Skeletal muscle cell (primary cell): ENCODE measurements at places on chromosomes 7 and 10.
A peak's percentile ranks its signal among the peaks of the same experiment; 100 is the strongest.

- no peak for DNase-seq
These were observed 19.1 kb upstream of the FZD8 start for GRCh38 chr10:35661236-35661635.

DNA sequence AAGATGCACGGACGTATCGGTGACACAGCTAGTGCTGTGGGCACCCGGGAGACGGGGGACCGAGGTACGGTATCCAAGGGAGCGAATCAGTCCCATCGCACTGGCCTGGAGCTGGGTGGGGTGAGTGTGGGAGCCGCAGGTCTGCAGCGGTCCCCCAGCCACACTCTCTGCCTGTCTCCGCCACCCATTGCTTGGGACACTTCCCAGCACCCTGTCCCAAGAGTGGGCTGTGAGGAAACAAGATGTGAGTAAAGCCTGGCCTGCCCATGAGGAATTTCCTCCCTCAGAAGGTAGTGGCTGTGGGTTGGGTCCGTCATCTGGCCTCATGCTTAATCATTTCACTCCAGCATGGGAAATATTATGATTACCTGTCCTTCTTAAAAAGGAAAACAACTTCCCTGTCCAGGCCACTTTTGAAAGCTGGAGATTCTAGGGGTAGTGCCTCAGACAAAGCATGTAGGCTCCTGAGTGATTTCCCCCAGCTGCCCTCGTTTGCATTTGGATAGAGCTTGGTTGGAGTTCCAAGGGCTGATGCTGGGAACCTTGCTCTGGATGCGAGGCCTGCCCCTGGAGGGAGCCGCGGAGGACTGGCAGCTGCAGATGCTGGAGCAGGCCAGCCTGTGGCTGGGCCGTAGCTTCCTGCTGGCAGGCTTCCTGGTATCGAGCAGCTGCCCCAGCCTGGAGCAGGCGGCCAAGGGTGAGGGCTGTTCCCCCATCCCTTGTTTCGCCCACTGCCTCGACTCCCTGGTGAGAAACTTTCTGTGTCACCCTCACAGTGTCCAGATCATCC lies 6.2 kb upstream of the ACTR3C start:
- DNase-seq, result no peak

GRCh38 chr7:136964347-136964746 lies 95.9 kb downstream of the CHRM2 start:
- no peak for DNase-seq

- DNase-seq, result peak; percentile 7
These were observed at the start of gene CTTNBP2 for GRCh38 chr7:117873310-117874190. CTTNBP2 (minus strand) TSS chr7:117873441; CDS start chr7:117873415, 26 bp downstream.

DNA sequence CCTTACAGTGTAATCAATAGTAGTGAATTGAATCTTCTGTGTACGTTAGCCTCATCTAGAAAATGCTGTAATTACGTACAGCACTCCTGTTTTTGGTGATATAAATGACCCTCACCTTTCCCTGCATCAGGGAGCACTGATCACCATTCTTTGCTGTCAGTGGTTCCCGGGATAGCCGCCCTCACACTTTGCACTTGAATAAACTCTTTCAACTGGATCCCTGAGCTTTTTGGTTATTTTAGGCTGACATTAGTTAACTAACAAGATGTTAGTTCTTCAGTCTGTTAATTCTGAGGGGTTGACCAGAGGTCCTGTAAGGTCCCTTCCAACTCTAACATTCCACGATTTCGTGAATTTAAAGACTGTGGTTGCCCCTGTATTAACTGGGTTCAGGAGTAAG lies 23.4 kb upstream of the ZC3HAV1 start:
- no peak for DNase-seq

DNA sequence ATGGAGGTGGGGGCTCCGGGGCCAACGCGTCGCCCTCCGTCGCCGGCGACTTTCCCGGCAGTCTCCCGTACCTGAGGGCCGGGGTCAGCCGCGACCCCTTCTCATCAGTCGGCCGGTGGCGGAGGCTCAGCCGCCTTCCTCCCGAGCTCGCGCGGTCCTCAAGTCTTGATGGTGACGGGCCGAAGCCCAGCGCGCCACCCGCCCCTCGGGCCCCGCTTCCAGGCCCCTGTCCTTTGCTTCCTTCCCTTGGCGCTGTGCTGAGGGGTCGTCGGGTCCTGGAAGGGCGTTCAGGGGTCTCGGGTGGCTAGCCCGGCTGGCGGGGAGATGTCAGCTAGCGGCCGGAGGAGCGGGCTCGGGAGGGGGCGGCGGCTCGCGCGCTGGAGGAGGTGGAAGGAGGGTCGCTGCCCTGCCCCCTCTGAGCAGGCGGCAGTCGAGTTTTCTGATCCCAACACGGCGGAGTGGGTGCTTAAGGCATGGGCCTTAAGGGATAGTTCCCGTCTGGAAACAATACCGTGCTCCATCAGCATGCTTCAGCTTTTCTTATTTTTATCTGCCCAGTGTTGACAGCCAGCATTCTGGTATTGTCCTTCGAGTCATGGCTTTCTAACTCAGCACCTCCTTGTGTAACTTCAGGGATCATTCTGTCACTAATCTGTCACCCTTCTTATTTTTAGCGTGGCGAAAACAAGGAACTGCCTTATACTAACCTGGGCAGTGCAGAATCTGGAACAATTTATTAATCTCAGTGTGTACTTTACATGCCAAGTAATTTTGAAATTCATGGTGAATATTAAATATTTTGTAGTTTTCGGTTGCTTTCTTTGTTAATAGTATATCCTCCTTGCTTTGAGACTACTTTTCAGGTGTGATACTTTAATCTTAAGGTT lies 748 bp downstream of the PHTF2 start:
- no peak for DNase-seq

GRCh38 chr7:105776068-105776790 lies 100.2 kb downstream of the ATXN7L1 start:
- DNase-seq, result peak; percentile 99

DNA sequence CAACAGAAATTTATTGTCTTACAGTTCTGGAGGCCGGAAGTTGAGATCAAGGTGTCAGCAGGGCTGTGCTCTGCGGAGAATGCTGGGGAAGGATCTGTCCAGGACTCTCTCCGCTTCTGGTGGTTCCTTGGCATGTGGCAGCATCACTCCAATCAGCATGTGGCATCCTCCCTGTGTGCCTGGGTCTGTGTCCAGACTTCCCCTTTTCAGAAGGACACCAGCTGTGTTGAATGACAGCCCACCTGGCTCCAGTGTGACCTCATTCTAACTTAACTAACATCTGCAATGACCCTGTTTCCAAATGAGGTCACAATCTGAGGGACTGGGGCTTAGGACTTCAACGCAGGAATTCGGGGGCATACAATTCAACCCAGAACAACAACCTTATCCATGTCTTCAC lies 141.9 kb downstream of the BMS1 start:
- no peak for DNase-seq

- DNase-seq, result peak; percentile 14
These were observed 40.4 kb upstream of the DLX5 start for GRCh38 chr7:97064972-97065587.

DNA sequence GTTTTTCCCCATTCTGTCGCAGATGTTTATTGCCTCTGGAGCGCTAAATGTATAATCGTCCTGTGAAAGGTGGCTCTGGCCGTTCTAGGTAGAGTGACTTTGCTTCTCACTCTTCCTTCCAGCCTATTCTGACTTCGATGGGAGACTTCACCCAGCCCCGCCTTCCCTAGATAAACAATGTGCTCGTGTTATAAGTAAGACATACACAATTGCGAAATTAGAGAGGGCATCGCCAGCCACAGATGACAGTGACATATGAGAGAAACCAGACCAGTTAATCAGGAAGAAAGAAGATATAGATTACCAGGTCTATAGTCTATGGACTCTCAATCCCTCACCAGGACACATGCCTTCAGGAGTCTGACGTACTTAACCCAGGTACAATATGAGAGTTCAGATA lies 1050.5 kb upstream of the AUTS2 start:
- no peak for DNase-seq

GRCh38 chr7:39954694-39955093 lies 4.6 kb downstream of the CDK13 start:
- no peak for DNase-seq

DNA sequence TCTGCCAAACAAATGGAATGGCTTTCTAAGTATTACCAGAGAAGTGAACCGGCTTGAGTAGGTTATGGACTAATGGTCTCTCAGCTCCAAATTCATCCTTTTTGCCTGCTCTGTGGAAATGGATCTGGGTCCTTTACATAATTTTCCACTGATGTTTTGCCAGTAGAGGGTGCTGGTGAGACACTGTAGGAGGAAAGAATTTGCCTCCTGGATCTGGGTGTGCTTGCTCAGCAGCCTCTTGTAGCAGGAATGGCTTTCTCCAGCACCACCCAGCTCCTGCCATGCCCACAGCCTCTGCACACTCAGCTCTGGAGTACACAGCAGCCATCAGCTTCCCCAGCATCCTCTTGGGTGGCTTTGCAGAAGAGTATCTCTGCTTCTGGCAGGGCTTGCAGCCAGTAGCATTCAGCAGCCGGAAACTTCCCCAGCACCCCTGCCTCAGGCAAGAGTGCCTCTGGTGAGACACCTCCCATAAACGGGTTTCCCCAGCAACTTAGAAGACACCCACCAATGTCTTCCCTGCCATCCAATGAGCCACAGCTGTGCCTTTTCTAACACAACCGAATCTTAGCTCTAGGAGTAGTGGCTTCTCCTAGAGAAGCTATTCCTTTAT lies 235.0 kb upstream of the PLPP4 start:
- DNase-seq, result peak; percentile 0

- peak; percentile 96 for DNase-seq
These were observed 141.4 kb upstream of the PRKCQ start for GRCh38 chr10:6721480-6721879.

GRCh38 chr7:33973231-33974015 lies 68.1 kb downstream of the BMPER start:
- DNase-seq, result no peak

DNA sequence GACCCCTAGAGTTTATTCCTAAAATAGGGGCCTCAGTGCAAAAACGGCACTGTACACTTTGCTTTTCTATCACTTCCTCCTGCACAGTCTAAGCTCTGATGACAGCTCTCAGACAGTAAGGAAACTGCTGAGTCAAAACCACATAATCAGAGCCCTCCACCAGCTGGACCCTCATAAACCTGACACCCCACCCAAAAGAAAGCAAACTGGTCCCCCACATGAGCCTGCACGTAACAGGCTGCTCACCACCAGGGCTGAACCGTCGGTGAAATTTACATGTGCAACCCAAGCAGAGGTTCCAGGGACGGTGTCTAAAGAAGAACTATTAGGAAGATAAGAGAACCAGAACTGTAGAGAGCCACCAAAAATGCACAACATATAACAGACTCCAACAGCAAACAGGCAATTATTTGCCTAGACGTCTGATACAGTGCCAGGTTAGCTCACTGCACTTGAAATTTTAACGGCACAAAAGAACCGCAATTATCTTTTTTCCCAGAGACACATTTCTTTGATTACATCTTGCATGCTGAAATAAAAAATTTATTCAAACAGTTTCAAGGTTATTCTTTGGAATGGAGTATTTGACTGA lies 19.6 kb downstream of the SGMS1 start:
- DNase-seq, result no peak

DNA sequence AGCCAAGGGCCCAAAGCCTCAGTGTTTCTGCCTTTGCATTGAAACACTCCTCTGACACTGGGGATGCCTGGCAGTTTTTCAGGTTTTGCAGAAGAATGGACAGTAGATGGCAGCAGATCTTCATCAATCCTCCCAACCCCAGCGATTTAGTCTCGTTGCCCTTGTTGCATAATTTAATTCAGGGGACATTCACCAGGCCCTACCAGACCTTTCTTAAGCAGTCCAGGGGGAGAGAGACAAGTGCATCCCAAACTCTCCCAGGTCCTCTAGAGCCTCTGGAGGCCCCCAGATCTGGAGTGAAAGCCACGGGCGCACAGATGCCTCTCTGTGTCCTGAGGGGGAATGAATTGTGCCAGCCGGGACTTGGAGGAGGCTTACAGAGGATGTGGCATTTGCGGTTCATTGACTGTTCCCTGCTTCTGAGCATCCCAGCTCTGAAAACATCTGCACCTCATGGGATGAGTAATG lies 29.6 kb downstream of the MINDY4 start:
- DNase-seq, result peak; percentile 57

DNA sequence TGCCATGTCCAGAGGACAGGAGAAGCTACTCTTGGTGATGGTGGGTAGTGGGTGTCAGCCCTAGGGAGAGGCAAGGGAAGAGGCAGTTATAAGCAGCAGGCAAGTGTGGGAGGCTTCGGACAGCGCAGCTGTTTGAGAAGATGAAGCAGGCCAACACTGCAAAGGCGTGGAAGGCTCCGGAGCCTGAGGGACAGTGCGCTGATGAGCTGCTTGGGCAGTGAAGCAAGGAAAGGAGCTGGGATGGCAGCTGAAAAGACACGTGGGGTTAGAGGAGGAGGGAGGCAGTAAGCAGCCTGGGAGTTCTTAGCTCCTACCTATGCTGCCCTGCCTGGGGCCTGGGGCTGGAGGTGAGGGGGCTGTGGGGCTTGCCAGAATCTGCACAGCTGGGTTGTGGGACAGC lies 50.1 kb upstream of the CRTAC1 start:
- DNase-seq, result no peak

- no peak for DNase-seq
These were observed 167.6 kb downstream of the AMPH start for GRCh38 chr7:38463277-38464225.

DNA sequence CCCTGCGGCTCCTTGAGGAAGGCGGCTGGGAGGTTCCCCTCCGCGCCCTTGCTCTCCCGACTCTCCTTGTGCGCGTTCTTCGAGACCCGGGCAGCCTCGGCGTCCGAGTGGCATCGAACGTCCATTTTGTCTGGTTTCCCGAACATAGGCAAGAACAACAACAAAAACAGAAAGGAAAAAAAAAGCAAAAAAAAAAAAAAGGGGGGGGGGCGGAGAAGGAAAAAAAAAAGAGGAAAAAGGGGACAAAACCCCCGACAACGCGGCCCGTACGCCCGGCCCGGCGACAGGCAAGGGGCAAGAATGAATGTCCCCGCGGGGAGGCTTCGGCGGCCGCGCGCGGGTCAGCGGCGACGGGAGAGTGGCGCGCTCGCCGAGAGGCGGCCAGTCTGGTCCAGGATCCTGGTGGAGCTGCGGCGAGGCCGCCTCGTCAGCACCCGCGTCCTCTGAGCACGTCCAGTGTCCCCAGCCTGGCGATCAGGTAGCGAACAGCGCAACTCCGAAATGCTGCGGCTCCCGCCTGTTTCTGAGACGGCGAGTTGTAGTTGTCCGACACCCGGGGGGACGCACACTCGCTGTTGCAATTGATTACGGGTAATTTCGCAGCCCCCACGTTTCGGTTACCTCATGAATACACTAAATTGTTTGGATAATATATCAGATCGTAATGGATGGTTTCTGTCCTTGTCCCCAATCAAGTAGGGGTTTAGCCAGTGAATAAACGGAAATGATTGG lies at the start of gene VAX1:
VAX1 (minus strand) TSS at position 360 of the 732 bp plus-strand sequence; CDS start at position 146, 214 bp downstream.
- DNase-seq, result no peak

GRCh38 chr10:97520978-97521761 lies 22.4 kb downstream of the UBTD1 start:
- DNase-seq, result no peak

DNA sequence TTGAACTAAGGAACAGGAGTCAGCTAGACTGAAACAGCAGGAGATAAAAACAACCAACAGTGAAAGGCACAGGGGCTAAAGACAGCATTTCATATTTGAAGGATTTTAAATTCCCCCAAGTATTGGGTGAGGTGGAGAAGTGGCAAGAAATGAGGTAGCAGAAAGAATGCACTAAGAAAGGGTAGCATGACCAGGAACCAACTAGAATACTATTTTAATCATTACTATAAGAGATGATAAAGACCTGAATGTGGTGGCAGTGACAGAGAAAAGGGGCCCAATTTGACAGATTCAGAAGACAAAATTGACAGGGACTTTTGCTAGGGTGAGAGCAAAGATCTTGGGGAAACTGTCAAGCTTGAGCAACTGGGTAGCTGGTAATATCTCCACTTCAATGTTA lies 94.9 kb downstream of the ARHGAP12 start:
- DNase-seq, result no peak
